ENCODE measurements at places on chromosomes 3 and 15.

DNA sequence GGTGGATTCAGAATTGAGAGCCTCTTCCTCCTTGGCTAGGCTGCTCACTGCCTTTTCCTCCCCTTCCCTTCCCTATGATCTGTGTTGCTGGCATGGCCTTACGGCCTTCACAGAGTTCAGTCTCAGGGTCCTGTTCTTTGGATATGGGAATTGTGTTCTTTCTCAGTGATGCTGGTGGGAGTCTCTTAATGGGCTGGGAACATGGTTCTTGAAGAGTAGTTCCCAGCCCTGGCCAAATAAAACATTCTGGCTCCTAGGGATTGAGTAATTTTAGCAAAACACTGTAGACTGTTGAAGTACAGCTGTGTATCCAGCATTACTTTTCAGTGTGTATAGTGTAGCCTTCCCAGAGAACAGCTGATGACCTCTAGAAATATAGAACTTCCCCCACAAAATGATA lies 22.6 kb upstream of the FILIP1L start:
- DNase-seq = no peak
- H3K27me3 ChIP-seq = no peaks in the 10 kb centered on the region
- no peaks in the 10 kb centered on the region for H3K36me3 ChIP-seq
- no peaks in the 10 kb centered on the region for H3K4me1 ChIP-seq

DNA sequence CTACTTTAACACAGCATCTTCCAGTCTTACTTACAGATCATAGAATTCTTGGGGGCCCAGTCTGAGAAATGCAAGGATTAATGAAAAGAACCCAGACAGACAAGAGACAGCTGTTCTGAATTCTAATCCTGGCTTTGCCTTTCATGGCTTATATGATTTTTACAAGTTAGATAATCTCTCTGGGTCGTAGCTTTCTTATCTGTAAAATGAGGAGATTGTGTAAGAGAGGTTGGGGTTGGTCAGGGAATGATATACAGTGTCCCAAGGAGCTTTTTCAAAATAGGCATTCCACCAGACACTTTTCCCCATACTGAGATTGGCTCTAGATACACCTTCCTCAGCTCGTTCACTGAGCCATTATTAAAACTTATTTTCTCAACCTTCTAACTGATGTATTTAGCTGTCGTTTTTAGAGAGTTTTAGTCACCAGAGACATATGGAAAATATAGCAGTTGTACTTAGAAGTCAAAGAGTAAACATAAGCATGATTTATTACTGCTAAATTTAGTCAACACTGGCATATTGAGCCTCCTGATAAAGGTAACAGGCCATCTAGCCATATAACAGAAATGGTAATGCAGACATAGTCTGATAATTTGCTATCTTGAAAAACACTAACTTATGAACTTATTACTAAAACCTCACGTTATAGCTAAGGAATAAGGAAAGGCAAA lies 163.0 kb upstream of the MLF1 start:
- H3K4me1 ChIP-seq = no peaks in the 10 kb centered on the region
- no peak for DNase-seq
- H3K27me3 ChIP-seq = no peaks in the 10 kb centered on the region
- no peaks in the 10 kb centered on the region for H3K36me3 ChIP-seq
- H3K27ac ChIP-seq = no peak overlapping the region
- no peak overlapping the region for H3K4me3 ChIP-seq

- H3K4me3 ChIP-seq = no peak overlapping the region
- no peaks in the 10 kb centered on the region for H3K36me3 ChIP-seq
- H3K27me3 ChIP-seq = no peaks in the 10 kb centered on the region
- no peak for DNase-seq
- no peaks in the 10 kb centered on the region for H3K4me1 ChIP-seq
Observed at GRCh38 chr3:160611141-160611540, 45.8 kb upstream of the KPNA4 start.

- no peak for DNase-seq
- no peaks in the 10 kb centered on the region for H3K36me3 ChIP-seq
- no peak overlapping the region for H3K27ac ChIP-seq
- no peaks in the 10 kb centered on the region for H3K27me3 ChIP-seq
- no peak overlapping the region for H3K4me3 ChIP-seq
Observed at GRCh38 chr3:150256318-150256717, 151.8 kb upstream of the TSC22D2 start.

DNA sequence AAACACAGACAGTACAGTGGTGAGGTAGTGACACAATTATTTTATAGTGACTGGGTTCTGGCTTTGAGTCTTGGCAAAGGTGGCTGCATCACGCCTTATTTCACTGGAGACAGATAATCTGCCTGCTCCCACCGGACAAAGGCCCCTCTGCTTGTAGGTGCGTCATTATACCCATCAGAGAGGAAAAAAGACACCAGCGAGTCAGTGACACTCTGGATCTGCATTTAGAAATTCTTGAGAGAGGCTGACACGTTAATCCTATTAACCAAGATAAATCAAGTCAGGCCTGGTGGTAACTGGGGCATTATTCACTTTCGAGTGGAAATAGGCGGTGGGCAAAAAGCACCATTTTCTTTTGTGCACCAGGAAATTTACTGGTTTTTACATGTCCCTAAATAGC lies 76.2 kb downstream of the NR2F2 start:
- no peaks in the 10 kb centered on the region for H3K36me3 ChIP-seq
- H3K4me3 ChIP-seq = no peak overlapping the region
- H3K27ac ChIP-seq = no peak overlapping the region
- DNase-seq = no peak
- H3K27me3 ChIP-seq = peaks cover 28% of the 10 kb centered on the region

DNA sequence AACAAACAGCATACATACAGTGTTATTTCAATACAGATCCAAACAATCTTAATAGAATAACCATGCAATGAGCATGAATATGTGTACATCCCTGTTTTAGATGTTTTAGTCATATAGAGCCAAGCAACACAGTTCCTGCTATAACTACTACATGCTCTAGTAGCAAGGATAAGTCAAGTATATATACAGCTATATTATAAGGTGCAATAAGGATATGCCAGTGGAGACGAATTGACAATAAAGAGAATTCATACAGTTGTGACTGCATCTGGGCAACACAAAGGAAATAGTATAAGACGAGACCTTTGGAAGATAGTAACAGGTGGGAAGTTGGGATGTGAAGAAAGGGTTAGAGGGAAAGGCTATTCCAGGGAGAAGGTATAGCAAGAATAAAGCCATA lies 103.4 kb downstream of the TPRG1 start:
- no peak overlapping the region for H3K4me3 ChIP-seq
- no peak for DNase-seq
- no peaks in the 10 kb centered on the region for H3K36me3 ChIP-seq
- H3K4me1 ChIP-seq = no peaks in the 10 kb centered on the region

GRCh38 chr3:64190517-64191515 lies 34.5 kb downstream of the PRICKLE2 start:
- H3K36me3 ChIP-seq = no peaks in the 10 kb centered on the region
- no peak overlapping the region for H3K27ac ChIP-seq
- DNase-seq = no peak

DNA sequence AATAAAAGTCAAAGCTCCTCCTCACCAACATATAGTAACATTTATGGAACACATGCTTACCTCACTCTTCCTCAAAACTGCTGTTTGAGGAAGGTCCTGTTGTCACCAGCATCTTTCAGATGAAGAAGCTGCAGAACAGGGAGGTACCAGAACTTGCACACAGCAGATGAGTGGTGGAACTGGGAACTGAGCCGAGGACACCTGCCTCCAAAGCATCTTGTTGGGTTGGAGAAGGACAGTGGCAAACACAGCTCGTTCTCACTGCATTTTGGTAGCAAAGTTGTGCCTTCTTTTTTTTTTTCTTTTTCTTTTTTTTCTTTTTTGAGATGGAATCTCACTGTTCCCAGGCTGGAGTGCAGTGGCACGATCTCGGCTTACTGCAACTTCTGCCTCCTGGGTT lies 76.0 kb downstream of the CEMIP start:
- H3K4me3 ChIP-seq = no peak overlapping the region
- no peak overlapping the region for H3K27ac ChIP-seq
- H3K27me3 ChIP-seq = no peaks in the 10 kb centered on the region
- no peak for DNase-seq

GRCh38 chr3:182527745-182528144 lies 265.6 kb upstream of the ATP11B start:
- DNase-seq = no peak
- no peaks in the 10 kb centered on the region for H3K36me3 ChIP-seq
- no peaks in the 10 kb centered on the region for H3K27me3 ChIP-seq

GRCh38 chr15:100958326-100959065 lies 39.3 kb downstream of the LRRK1 start:
- H3K27ac ChIP-seq = no peak overlapping the region
- H3K27me3 ChIP-seq = no peaks in the 10 kb centered on the region
- H3K4me3 ChIP-seq = no peak overlapping the region
- H3K36me3 ChIP-seq = no peaks in the 10 kb centered on the region
- no peaks in the 10 kb centered on the region for H3K4me1 ChIP-seq
- DNase-seq = no peak

DNA sequence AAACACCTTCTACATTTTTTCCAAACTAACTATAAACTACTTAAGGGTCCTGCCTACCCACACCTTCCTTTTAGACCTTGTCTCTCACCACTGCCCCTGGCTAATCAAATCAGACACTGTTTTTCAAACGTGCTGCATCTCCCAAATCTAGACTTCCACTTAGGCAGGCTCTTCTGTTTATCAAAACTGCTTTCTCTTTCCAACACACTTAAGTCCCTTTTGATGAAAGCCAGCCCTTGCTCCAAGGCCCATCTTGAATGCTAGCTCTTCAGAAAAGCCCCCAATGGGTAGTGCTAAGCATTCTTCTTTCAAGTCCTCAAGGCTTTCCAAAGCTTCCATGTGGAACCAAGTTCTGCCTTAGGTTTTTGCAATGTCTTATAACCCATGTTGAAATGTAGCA lies 888.3 kb downstream of the TUSC7 start:
- H3K27ac ChIP-seq = no peak overlapping the region
- no peak for DNase-seq
- no peaks in the 10 kb centered on the region for H3K36me3 ChIP-seq
- no peak overlapping the region for H3K4me3 ChIP-seq
- no peaks in the 10 kb centered on the region for H3K4me1 ChIP-seq
- no peaks in the 10 kb centered on the region for H3K27me3 ChIP-seq

DNA sequence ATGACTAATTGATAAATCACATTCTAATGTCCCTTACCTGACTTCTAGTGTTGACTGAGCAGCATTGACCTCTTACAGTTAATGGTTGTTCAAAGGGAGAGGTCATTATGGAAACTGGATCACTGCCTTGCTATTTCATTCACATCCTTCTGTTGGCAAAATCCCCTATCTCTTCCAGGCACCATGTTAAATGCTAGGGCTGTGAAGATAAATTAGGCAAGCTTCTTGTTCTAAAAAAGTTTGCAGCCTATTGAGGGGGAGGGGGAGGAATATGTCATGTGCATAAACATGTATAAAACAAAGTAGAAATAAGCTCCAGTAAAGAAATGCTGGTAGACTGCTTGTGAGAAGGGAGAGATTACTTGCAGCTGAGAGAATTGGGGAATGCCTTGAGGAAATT lies 84.8 kb upstream of the MLF1 start:
- no peak for DNase-seq
- H3K36me3 ChIP-seq = no peaks in the 10 kb centered on the region
- no peaks in the 10 kb centered on the region for H3K4me1 ChIP-seq
- no peak overlapping the region for H3K4me3 ChIP-seq
- no peak overlapping the region for H3K27ac ChIP-seq
- no peaks in the 10 kb centered on the region for H3K27me3 ChIP-seq

- H3K27me3 ChIP-seq = no peaks in the 10 kb centered on the region
- no peaks in the 10 kb centered on the region for H3K36me3 ChIP-seq
- H3K4me1 ChIP-seq = no peaks in the 10 kb centered on the region
- DNase-seq = no peak
Observed at GRCh38 chr3:10594915-10595314, 89.5 kb upstream of the ATP2B2 start.

DNA sequence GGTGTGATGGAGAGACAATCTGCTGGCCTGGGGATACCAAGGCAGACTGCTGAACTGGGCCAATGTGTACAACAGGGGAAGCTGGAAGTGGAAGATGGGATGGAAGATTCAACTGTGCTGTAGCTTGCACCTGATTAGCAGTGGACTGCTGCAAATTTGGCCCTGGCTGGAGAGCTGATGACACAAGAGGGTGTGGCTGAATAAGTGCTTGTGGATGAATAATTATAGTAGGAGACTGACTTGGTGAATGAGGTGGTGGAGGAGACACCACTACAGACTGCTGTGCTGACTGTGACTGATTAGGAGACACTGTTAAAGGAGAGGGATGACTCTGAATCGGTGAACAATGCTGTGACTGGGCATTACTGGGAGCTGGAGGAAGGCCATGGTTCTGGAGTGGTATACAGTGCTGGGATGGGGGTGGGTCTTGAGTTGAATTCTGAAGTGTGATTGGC lies 52.5 kb downstream of the PHC3 start:
- no peak for DNase-seq
- H3K27me3 ChIP-seq = no peaks in the 10 kb centered on the region
- no peak overlapping the region for H3K27ac ChIP-seq
- H3K36me3 ChIP-seq = peaks cover 41% of the 10 kb centered on the region
- H3K4me3 ChIP-seq = no peak overlapping the region
- no peaks in the 10 kb centered on the region for H3K4me1 ChIP-seq

GRCh38 chr3:70863049-70863448 lies 550.6 kb upstream of the MDFIC2 start:
- no peak for DNase-seq
- H3K4me1 ChIP-seq = no peaks in the 10 kb centered on the region
- no peaks in the 10 kb centered on the region for H3K27me3 ChIP-seq

DNA sequence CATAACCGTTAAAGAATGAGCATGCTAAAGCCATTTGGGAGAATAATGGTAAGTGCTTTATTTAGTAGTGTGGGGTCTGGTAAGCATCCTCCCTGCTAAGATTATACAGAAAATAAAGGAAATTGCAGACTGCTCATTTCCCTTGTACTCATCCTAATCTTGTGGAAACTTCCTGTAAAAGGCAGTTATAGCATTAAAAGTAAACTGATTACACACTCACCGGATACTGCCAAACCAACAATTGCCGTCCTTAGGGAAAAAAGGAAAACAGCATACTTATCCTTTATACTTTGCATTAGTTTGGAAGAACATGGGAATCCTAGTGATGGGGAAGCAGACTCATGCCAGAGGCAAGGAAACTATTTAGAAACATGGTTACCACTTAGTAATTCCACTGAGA lies 5.3 kb upstream of the SPRED1 start:
- H3K36me3 ChIP-seq = no peaks in the 10 kb centered on the region
- H3K27ac ChIP-seq = no peak overlapping the region
- DNase-seq = no peak
- no peak overlapping the region for H3K4me3 ChIP-seq
- no peaks in the 10 kb centered on the region for H3K27me3 ChIP-seq
- H3K4me1 ChIP-seq = no peaks in the 10 kb centered on the region

GRCh38 chr3:134658555-134658954 lies 7.7 kb upstream of the KY start:
- no peak overlapping the region for H3K4me3 ChIP-seq
- H3K36me3 ChIP-seq = no peaks in the 10 kb centered on the region
- H3K27ac ChIP-seq = no peak overlapping the region
- H3K4me1 ChIP-seq = peaks cover 2% of the 10 kb centered on the region

DNA sequence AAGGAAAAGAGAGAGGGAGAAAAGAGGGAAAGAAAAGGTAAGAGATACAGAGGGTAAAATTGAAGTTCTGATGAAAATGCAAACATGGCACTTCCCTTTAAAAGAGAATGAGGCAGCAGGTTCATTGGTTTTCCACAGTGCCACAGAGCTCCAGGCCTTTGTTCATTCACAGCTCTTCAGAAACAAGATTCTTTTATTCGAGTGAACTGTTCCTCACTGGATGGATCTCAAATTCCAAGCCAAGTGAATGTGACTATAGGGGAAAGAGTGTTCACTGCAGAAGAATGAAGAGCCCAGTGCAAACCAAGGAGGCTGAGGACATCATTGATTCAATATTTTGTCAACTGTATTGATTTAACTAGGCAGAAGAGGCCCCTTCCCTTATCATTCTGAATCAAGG lies 280.3 kb upstream of the PROK2 start:
- DNase-seq = no peak
- no peaks in the 10 kb centered on the region for H3K36me3 ChIP-seq
- H3K4me1 ChIP-seq = no peaks in the 10 kb centered on the region
- H3K27me3 ChIP-seq = no peaks in the 10 kb centered on the region
- no peak overlapping the region for H3K4me3 ChIP-seq
- no peak overlapping the region for H3K27ac ChIP-seq

All from ascending aorta (tissue), 2 donors.